GM12864 (cell line): ENCODE measurements at places on chromosomes 1 and 21.

DNA sequence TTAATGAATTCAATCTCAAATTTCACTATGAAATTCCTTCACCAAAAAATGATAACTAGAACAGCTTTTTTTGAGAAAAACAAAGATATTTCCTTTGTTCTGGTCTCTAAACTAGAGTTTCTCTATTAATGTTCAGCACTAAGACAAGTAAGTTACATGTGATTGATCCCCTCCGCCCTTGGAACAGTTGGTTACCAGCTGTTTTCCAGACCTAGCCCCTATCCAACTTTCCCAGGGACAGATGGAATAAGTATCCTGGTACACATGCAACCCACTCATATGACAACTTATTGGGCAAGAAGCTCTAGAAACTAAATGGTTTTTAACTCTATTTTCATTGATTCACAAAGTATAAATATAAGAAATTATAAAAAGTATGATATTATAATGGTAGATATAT is 140.4 kb downstream of the COP1 start:
- DNase-seq = no peak

GRCh38 chr1:211551638-211552460 is 27.1 kb downstream of the SLC30A1 start:
- no peak for DNase-seq

DNA sequence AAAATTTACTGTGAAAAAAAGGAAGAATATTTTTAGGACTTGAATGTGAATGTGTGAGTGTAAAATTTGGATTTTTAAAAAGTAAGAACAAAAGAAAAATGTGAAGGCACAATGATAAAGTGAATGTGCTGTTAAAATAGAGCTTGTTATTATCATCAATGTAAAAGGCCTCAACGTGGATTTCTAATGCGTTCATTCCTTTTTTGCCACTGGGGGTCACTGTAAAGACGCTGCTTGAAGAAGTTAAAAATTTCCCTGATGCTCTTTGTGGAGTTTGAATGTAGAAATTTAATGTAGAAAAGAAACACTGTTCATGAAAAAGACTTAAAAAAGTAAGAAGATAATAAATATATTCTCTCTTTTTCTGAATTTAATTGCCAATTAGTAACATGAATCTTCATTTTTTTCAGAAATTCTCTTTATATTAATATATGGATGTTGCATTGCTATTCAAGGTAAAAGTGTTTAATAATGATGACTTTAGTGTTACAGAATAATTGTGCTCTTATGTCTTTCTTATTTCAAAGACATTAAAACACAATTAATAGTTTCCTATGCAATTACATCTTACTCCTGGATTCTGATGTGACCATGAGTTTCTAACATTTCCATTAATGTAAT is 161.5 kb downstream of the DNM3 start:
- DNase-seq = peak; percentile 3

- no peak for DNase-seq
Measured at GRCh38 chr1:199758626-199759255, 268.8 kb upstream of the NR5A2 start.

DNA sequence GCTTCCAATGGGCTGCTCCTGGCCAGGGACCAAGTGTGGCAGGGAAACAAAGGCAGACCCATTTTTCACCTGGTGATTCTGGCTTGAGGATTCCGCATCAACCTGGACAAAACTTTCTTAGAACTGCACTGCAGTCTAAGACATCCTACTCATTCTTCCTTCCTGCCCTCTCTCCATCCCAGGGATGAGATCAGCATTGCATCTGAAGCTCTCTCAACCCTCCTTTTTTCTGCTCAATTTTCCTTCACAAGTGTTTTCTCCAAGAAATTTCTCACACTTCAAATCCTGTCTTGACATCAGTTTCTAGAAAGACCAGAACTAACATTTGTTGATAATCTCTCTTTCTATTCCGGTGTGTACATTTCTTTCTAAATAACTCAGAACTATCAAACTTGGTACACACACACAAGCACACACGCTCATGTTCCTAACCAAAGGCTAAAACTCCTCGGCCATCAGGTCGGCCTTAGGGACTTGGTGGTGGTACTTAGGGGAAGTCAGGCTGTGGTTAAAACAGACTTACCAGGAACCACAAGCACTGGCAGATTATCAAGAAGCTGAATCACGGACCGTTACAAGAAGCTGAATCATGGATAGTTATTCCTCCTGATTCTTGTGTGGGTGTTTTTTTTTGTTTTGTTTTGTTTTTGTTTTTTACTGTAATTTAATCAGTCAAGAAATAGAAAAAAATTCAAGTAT is 21.0 kb upstream of the CXADR start:
- no peak for DNase-seq

DNA sequence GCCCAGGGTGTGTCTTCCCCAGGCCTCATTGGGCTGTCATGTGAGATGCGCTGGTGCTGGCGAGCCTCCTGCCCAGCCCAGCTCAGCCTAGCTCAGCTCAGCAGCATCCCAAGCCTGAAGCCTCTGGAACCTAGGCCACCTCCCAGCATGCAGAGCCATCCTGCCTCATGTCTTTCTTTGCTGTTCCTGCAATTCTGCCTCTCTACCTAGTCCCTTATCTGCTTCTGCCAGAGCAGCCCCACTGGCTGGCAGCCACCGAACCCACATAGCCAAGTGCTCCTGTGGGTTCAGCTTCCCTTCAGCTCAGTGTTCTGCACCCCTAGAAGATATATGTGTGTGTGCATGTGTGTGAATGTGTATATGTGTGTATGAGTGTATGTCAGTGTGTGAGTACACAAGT is 291.5 kb upstream of the VAMP3 start:
- no peak for DNase-seq

DNA sequence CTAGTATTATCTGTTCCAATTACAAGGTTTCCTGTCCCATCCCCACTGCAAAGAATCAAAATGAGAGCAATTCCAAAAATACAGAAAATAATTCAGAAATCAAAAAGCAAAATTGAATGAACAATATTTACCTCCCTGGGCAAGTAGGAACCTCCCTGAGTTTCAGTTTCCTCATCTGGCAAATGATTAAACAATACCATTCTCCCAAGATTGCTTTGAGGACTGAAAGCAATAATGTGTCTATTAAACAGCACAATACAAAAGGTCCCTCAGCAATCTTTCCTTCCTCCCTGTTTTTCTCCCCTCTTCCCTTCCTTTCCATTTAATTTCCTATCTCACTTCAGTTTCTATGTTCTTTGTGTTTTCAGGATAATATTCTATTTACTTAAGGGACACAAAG is 171.0 kb downstream of the ZC3H11B start:
- no peak for DNase-seq

DNA sequence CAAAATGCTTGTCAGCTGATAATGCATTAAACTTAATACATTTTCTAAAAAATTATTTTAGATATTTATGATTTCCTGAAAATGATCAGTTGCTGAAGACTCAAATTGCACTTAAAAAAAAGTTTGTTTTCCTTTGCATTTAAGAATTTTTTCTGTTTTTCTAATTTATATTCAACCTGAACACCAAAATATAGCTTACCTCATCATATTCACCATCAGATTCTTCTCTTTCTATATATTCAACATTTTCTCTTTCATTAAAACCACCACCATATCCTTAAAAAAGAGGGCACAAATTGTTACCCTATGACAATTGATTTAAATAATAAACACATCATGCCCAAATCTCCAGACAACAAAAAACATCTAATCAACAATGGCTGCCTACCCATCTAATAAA is 8.6 kb downstream of the ZRANB2 start:
- DNase-seq = no peak

GRCh38 chr1:9315411-9316079 is 22.9 kb downstream of the SPSB1 start:
- DNase-seq = peak; percentile 42

GRCh38 chr1:14817223-14818170 is 219.0 kb downstream of the KAZN start:
- DNase-seq = no peak

- DNase-seq = no peak
Measured at GRCh38 chr1:14435368-14436023, 163.0 kb upstream of the KAZN start.

- DNase-seq = no peak
Measured at GRCh38 chr1:117942293-117942692, 12.8 kb downstream of the WDR3 start.

GRCh38 chr1:25088180-25088701 is 144.1 kb downstream of the SYF2 start:
- DNase-seq = no peak

GRCh38 chr1:35428360-35428759 is 128.8 kb downstream of the KIAA0319L start:
- DNase-seq = no peak

DNA sequence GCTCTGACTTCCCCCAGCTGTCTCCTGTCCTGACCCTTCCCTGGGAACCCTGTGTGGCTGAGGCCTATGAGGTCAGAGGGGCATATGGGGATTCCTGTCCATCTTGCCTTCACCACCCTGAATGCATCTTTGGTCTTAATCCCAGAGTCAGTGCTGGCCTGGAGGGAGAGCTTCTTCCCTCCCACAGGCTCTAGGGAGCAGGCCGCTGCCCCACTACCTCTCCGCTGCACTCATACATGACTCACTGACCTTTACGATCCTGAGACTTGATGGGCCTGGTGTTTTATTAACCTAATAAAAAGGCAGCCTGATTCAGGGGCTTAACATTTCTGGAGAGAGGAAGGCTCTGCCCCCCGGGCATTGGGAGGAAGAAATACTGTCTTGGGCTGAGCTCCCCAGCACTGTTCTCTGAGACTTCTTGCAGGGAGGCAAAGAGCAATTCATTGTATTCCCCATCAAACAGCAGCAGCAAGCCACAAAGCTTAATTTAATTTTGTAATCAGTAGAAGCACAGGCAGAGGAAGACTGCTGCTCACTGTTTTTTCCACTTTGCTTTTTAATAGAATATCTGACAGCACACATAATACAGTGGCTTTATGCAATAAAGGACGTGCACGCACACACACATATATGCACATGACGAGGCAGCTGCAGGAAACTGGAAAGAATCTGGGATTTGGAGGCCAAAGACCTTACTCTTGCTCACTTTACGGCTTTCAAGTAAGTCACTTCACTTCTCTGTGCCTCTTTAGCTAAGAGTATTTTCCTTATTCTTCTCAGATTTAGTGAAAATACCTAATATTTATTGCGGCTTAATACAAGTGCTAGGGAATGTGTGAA is 89.2 kb upstream of the GRIK3 start:
- no peak for DNase-seq

DNA sequence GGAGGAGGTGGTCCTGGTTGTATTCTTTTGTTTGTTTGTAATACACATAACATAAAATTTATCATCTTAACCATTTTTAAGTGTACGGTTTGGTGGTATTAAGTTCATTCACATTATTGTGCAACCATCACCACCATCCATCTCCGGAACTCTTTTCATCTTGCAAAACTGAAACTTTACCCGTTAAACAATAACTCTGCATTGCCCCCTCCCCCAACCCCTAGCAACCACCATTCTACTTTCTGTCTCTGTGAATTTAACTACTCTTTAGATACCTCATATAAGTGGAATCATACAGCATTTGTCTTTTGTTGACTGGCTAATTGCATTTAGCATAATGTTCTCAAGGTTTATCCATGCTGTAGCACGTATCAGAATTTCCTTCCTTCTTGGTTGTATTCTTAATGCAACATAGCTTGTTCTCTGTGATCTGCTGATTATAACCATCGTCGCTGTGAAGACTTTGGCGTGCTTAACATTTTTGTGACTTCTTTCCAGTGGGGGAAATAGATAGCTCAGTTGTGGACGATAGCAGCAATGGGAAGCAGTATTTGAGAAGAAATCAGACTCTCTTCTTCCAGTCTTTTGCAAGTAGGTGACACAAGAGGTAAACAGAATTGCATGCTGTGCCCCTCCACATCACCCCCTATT is 117.5 kb upstream of the HOOK1 start:
- DNase-seq = no peak

DNA sequence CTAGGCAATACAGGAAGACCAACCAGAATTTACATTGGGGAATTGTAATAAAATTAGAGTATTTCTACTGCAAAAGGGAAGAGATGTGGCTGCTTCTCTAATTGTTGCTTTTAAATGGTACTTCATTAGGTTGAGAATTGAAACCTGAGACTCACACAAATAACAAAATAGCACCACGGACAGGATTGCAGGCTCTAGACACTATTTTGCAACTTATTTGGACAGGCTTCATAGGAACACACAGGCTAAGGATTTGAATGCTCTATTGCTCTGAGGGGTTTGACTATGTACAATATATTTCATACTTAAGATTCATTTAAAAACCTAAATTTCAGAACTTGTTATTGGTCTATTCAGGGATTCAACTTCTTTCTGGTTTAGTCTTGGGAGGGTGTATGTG is 79.6 kb downstream of the ATP1B1 start:
- DNase-seq = no peak

DNA sequence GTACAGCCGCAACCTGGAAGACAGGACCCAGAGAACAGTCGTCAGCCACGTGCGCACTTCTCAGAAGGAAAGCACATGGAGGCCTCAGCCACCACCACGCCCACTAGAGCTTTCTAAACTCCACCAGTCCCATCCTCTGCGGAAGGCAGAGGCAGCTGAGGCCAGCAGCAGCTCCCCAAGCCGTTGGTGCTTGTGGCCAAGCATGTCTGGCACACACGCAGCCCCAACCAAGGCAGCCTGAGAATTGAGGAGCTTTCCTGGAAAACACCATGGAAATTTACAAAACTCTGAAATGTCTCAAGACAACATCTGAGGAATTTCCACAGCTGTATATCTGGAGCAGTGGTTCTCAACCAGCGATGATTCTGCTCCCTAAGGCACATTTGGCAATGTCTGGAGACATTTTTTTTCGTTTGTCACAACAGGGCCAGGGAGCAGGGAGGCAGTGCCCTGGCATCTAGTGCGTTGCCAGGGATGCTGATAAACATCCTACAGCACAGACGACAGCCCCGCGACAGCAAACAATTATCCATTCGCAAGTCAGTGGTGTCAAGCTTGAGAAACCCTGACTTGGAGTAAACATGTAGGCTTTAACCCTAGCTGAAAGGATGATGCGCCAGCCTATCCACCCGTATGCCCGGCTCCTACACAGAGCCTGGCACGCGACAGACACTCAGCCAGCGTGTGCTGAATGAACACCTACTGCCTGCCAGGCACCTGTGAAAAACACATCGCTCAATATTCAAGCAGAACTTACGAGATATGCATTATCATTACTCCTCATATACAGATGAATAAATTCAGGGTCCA is 24.7 kb downstream of the NPHP4 start:
- DNase-seq = no peak

DNA sequence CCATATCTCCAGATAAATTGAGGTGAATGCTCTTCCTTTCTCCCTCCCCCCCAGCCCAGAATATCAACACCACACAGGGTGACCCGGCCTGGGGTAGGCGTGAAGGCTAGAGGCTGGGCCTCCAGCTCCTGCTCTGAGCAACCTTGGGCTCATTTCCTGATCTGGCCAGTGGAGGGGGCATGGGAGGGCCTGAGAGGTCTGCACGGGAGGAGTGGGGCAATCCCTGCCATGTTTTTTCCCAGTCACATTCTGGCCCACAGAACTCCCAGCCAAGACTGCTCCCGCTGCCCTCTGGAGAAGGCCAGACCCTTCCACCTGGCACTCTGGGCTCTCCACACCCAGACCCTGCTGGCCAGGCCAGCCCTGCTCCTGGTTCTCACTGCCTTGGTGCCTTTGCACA is 3.9 kb downstream of the CLDN19 start:
- DNase-seq = no peak

GRCh38 chr1:190049314-190049713 is 428.4 kb downstream of the BRINP3 start:
- no peak for DNase-seq
